ENCODE measurements at places on chromosomes 6 and 20.

- DNase-seq = no peak
Observed at GRCh38 chr20:16262594-16262993, 310.7 kb downstream of the KIF16B start.

DNA sequence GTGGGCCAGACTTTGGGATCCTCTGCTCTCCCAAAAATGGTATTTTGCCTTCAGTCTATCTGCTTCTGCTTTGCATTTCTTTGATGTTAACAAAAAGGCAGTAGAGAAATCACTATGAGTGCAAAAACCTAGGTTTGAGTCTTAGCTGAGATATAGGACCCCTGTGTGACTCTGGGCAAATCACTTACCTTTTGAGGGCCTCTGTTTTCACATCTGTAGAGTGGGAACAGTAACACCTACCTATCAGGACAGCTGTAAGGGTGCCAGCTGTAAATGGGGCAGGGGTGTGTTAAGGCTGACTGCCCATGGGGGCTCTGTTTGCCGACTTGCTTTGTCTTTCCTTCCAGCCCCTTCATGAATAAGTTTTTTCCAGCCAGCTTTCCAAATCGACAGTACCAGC is 30.4 kb downstream of the HM13 start:
- DNase-seq = no peak

DNA sequence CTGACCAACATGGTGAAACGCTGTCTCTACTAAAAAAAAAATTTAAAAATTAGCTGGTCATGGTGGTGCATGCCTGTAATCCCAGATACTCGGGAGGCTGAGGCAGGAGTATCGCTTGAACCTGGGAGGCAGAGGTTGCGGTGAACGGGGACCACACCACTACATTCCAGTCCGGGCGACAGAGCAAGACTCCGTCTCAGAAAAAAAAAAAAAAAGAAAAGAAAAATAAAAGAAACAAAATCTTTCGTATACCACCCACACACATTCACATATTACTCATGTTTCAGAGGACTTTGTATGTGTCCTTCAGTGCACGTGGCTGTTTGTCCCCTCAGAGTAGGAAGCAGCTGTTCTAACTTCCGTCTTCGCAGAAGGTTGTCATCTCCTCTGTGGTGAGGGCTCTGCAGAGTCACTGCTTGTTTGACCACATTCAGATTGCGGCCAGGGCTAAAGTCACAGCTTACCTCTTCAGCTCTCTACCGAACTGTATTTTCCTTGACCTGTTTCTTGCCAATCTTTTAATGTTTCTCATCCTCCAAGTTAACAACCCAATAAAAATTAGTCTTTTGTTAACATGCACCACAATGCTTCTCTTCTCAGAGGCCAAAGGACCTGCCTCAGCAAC is 36.6 kb upstream of the HIVEP1 start:
- DNase-seq = no peak

DNA sequence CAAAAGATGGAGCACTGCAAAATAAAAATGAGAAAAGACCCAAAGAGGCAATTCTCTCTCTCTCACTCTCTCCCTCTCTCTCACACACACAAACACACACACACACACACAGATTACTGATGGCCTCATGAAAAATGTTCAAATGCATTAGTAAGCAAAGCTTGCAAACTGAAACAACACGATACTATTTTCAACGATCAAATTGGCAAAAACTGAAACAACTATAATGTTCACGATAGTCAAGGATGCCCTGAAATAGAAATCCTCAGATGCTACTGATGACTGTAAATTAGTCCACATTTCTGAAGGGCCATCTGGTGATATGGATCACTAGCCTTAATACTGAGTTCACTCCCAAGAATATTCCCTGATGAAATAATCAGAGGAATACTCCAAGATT is 100.8 kb downstream of the TRERF1 start:
- peak; percentile 65 for DNase-seq

DNA sequence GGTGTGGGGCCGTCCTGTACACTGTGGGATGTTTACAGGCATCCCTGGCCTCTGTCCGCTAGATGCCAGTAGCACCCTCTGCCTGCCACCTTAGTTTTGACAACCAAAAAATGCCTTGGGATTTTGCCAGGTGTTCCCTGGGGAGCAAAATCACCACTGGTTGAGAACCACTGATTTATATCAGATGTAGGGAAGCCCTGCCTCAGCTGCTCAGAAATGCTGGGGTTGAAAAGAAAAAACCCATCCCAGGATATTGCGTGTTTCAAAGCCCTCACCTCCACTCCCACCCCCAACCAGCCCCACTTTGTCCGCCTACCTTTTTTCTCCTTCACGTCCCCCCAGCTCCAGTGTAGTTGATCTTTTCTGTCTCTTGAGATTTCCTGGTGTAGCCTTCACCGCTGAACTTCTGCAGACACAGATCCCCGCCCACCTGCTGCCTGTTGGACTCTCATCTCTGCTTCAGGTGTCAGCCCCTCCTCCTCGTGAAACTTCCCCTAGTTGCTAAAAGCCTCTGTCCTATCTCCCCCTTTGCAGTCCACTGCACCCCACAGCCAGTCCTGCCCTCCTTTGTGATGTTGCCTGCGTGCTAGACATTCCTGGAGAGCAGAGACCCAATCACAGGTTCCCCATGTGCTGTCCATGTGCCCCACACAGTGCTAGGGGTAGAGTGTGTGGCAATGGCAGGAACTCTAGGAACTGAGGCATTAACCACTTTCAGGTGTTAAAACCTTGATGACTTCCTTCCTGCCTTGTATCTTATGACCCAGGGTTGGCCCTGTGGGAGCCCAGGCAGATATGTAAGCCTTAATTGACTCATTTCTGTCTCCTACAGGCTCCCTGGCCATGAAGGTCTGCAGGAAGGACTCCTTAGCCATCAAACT is 98.9 kb downstream of the TBC1D7 start:
- DNase-seq = no peak

GRCh38 chr6:79030511-79030910 is 47.5 kb downstream of the PHIP start:
- no peak for DNase-seq

Measured in NCI-H524 treated with DMSO at 0.1 percent for 48 hours (cell line).